ENCODE measurements at places on chromosomes 3 and 15. TPM values are rescaled to one million over a fixed set of nuclear protein-coding genes. Genes with fewer than 3 reads are reported as not detected.
A peak's percentile ranks its signal among the peaks of the same experiment; 100 is the strongest.

WDR49 gene
- total RNA-seq = not detected

LRRK1 gene
- 3.7 TPM for total RNA-seq

GRCh38 chr3:107846279-107846852, 244.5 kb downstream of the CD47 start:
- DNase-seq = no peak

- DNase-seq = no peak
Observed at GRCh38 chr15:33154351-33155166, 40.0 kb downstream of the FMN1 start.

EMC7 gene
- 42.5 TPM for total RNA-seq

DNA sequence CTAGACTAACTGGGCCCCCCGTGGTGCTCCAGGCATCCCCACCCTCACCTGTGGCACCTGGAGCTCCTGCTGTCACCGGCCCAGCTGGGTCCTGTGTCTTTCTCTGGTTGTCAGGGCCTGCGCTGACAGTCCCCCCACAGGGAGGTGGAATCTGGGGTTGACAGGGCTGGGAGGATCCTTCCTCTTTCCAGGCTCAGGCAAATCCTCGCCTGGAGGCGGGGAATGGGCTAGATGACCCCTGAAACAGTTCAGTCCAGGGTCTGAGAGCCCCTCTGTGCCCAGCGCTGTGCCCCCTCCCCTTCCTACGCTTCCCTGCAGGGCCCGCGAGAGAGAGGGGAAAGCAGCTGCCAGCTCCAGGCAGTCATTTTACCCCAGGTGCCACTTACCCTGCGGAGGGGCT, 50.1 kb upstream of the MCF2L2 start:
- DNase-seq = no peak

MYO5C gene
- total RNA-seq = 0.16 TPM

- no peak for DNase-seq
Observed at GRCh38 chr3:130091958-130092357, 10.3 kb downstream of the ALG1L2 start.

PRRT3 gene
- total RNA-seq = 0.58 TPM

TM4SF18 gene
- total RNA-seq = 2.4 TPM

DNA sequence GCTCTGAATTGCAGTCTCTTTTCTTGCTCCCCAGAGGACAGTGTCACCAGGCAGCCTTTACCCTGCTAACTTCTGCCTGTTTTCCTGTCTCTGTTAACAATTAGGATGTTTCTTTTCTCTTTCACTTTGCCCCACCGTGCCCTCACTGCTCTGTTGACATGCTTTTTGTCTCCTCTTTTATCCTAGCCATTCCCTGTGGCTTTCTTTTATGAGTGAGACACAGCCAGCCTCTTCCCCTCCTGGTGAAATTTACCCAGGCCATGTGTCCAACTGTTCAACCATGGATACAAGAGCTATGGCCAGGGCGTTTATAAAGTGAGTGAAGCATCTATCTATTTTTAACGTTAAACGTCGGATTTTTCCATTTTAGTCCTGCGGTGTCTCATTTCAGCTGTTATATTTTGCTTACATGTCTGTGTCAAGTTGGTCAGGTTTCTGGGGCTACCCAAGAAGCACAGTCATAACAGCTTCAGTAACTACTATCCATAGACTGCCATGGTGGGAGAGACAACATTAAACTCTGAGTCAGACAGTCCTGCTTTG, 443.2 kb upstream of the AZI2 start:
- DNase-seq = peak; percentile 19

GRCh38 chr3:147411238-147411814, 2.2 kb downstream of the ZIC1 start:
- DNase-seq = no peak

DNA sequence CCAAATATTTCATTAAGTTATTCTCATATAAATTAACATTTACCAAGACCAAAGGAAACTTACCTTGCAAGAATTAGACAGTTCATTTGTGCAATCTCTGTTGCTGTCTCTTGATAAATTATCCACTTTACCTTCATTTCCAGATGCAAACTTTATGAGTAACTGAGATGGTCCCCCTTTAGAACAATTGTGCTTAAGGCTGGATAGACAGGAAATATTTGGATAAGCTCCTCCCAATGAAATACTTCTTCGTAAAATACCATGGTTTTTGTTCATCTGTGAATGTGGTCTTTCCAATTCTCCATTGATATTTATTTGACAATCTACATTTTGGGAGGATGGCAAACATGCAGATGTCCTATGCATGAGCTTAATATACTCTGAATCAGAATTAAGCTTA, 78.2 kb downstream of the NEDD4 start:
- no peak for DNase-seq

DNA sequence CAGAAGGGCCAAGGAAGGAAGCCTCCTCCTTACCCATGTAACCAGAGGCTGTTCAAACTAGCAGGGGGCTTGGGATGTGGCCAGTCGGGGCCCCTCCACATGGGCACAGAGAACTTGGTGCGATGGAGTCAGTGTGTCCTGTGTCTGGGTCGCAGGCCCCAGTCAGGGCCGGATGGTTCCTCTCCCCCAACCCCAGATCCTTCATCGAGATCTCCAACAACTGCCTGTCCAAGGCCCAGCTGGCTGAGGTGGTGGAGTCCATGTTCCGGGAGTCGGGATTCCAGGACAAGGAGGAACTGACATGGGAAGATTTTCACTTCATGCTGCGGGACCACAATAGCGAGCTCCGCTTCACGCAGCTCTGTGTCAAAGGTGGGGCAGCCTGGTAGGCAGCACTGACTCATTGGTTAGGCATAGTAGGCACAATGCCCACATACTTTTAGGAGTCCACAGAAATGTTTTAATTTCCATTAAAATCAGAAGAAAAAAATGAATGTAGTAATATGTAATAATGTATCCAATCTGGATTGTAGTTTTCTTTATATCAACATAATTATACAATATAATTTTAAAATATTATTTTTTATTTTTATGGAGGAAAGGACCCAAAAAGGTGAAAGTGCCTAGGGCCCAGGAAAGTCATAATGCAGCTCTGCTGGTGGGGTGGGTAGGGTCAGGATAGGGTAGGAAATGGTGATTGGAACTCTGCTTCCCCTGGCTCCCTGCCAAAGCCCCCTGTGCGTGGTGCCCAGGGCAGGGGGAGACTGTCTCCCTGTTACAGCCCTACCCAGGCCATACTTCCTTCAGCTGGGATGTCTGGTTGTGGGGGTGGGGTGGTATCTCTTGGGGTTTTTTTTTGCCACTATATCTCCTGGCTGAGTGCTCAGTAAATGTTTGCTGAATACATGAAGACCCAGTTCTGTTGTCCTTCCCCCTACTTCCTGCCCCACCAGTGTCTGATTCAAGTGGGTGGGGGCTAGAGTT, 18.6 kb downstream of the DUOX1 start:
- DNase-seq = no peak

- DNase-seq = no peak
Observed at GRCh38 chr3:127762077-127762786, 60.1 kb downstream of the MGLL start.

SLC9C1 gene
- total RNA-seq = not detected

AVEN gene
- total RNA-seq = 62.7 TPM

DNA sequence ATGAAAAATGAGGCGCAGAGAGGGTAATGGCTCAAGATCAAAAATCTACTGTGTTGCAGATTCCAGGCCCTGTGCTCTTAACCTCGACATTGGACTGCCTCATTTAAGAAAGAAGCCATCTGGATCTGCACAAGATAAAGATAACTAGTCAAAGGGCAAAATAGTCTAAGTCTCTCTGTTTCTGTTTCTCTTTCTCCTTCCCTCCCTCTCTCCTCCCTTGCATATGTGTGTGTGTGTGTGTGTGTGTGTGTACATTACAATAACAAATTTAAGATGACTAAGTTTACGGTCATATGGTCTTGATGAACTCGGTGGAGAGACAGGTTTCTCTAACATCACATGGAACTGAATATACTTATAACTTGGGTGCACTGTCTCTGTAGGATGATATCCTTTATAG, 69.2 kb downstream of the MEIS2 start:
- no peak for DNase-seq

CA12 gene
- total RNA-seq = 3.7 TPM

GRCh38 chr15:32828507-32829186, 110.8 kb downstream of the GREM1 start:
- no peak for DNase-seq

- DNase-seq = no peak
Observed at GRCh38 chr3:95280711-95281352, 1218.0 kb downstream of the NSUN3 start.

GRCh38 chr3:43710607-43711006, 19.9 kb downstream of the ABHD5 start:
- DNase-seq = no peak

- DNase-seq = no peak
Observed at GRCh38 chr15:62942428-62942827, 100.1 kb upstream of the TPM1 start.

GRCh38 chr15:70171256-70171886, 73.7 kb upstream of the TLE3 start:
- no peak for DNase-seq

CYFIP1 gene
- 110 TPM for total RNA-seq

Data from SJSA1 (cell line).